ENCODE measurements at places on chromosomes 13 and 19.
A peak's percentile ranks its signal among the peaks of the same experiment; 100 is the strongest.

DNA sequence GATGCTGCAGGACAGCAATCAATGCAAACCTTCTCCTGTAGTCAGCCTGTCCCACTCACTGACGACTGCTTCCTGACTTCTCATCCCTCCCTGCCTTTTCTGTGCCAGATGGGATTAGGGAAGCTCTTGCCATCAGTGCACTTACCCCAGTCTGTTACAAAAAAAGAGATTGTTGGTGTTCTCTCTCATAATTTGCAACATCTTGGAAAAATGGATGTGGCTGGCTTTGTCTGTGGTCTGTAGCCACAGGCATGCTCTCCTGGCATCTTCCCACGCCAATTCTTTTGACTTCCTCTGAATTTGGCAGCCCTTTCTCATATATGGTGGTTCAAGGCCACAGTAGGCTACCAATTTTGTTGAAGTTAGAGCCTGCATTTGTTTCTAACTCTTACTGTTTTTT lies 11.6 kb upstream of the HTR2A start:
- DNase-seq, result no peak

- no peak for DNase-seq
Measured at GRCh38 chr13:92346046-92346445, 880.6 kb upstream of the GPC6 start.

DNA sequence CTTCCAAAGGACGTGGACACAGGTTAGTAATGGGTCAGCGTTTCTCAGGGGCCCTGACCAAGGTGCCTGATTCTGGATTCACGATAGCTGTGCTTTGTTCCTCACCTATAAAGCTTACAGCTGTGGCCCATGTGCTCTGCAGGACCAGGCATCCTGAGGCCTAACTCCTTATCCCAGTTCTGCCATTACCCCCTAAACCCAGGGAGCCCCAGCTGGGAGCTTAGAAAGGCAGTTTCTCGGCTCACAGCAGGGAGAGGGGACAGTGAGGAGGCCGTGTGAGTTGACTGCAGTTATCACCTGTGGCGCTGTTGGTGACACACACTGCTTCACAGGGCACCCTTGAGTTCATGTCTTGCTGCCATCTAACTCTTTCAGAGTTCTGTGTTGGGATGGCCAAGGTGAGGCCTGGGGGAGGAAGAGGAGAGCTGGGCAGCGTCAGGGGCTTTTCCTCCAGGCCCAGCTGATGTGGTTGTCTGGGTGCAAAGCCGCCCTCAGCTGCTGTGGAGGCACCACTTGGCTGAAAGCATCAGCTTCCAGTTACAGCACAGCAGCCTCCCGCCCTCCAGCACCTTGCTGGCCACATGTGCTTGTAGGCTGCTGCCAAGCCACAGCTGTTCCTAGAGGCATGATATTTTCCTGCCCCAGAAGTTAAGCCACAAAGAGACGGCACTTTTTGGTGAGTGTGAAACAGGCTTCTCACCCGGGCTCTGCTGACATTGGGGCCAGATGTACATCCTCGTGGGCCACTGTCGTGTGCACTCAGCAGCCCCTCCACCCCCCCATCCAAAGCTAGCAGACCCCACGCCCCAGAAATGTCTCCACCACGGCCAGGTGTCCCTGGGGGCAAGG lies 99.6 kb upstream of the MCF2L start:
- no peak for DNase-seq

- no peak for DNase-seq
Measured at GRCh38 chr13:93882086-93882651, 597.3 kb downstream of the DCT start.

DNA sequence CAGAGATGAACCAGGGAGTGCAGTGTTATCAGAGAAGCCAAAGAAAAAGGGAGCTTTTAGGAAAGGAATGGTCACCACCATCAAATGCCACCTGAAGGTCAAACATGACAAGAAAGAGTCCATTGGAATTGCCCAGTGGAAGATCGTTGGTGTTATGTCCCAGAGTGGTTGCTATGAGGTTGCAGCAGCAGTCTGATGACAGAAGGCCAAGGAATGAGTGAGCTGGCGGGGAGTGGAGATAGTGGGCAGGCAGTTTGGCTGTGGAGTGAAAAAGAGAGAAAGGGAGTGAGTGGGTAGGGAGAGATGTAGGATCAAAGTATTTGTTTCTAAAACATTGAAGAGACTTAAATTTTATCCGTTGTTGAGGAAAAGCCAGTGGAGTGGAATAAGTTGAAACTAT lies 117.4 kb upstream of the WASF3 start:
- DNase-seq, result no peak

DNA sequence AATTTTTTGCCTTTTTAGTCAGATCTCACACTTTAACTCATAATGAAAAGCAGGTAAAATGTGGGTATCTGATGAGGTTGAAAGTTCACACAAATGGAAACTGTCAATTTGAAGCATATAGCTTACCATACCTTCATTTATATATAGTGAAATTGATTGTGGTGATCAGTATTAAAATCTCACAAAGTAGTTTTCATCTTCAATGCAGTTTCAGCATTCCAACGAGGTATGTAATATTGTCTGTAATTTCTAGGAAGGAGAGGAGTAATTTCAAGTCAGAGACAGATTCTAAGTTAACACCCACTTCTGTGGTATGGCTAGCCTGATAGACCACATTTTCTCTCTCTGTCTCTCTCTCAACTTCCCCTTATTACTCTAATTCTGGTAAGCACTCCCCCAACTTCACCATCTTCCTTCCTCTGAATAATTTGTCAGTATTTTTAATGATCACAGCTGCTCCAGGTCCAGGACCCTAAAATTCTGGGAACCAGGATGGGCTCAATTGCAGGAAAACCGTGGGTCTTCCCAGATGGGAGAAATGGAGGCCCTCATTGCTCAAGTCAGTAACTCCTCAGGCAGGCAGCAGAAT lies 455.7 kb downstream of the FGF9 start:
- DNase-seq, result no peak

DNA sequence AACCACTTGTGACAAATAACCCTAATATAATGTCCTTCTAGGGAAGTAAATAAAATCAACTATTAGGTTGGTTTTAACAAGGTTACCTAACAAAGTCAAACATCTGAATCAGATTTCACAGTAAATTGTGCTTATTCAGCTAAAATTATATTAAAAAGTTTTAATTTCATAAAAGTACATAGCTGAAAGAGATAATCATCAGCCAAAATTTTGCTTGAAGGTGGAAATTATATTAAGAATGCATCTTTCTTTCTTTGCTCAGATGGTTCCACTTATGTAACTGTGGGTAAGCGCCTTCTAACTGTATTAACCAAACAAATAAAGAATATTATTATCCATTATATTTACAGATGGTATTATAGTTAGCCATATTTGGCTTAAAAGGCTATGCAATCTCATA lies 2840.3 kb upstream of the PCDH20 start:
- no peak for DNase-seq

DNA sequence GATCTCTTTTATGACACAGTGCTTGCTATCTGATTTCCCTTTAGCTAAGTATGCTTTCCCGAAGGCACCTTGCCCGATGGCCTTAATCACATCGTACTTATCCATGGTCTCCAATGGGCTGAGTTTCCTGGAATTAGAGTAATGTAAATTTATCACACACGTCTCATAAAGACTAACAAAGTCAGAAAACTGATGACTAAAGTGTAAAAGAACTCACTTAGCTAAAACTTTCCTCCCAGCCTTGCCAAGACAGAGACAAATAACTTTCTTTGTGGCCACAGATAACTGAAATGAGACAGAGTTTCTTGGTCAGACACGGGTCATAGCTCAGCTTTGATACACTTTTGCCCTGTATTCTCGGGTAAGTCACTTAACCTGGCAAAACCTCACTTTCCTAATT lies 1.5 kb downstream of the NEK5 start:
- no peak for DNase-seq

DNA sequence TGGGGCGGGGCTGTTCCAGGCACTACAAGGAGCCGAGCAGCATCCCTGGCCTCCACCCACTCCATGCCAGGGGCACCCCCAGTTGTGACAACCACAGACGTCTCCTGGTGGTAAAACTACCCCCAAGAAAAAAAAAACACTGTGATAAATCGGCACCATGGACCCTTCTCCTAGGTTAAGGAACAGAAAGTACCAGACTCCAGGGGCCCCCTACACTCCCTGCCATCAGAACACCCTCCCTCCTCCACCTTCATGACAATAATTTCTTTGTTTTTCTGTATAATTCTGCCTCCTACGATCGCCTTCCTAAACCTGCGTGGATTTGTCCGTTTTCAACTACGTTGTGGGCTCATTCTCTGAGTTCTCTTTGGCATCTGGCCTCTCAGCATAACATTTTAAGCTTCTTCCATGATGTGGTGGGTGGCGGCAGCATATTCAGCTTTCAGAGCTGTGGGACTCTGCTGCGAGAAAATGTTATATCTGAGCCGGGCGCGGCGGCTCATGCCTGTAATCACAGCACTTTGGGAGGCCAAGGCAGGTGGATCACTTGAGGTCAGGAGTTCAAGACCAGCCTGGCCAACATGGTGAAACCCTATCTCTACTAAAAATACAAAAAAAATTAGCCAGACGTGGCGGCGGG lies 8.6 kb downstream of the TLE2 start:
- DNase-seq, result no peak

DNA sequence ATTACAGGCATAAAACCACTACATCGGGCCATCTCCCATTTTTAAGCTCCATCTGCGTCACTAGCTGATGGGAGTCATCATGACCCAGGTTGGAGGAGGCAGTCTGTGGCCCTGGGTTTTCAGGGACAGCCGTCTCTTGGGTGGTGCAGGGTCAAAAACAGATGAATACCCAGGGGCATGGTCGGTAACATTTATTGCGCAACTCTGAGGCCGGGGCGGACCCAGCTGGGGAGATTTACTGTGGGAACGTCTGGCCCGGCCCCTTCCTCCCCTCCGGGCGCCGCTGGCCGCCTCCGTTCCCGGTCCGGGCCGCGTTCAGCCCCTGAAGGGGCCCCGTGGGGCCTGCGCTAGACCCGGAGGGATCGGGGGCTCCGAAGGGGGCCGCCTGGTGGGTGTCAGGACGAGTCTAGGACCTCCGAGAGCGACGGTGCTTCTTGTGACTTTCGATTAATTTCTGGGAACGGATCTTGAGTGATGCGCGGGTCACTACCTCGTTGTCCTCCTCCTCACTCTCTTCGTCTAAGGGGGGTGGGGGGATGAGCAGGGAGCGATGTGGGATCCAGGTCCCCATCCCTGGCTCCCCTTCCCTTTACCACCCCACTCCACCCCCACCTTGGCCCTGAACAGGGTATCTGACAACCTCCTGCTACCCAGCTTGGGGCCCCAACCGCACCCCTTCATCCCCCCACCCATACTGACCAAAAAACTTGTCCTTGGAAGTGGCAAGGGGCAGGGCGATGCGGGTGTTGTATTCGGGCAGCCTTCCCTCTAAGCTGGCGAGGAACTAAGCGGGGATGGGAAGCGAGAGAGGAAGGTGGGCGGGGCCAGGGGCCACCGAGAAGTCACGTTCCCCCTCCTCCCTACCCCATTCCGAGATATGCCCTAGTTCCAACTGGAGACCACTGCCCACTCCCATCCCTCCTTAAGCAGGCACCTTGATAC lies 1.6 kb upstream of the RGL3 start:
- peak; percentile 26 for DNase-seq

- no peak for DNase-seq
Measured at GRCh38 chr13:33158816-33159215, 126.7 kb downstream of the STARD13 start.

GRCh38 chr19:16604615-16605014 lies 23.4 kb downstream of the MED26 start:
- no peak for DNase-seq
